SJSA1 (cell line): ENCODE measurements at places on chromosomes 16 and 17. TPM values are rescaled to one million over a fixed set of nuclear protein-coding genes. Genes with fewer than 3 reads are reported as not detected.

Gene CIBAR2
- 0.05 TPM in 1 of 2 replicates, not detected in the other for total RNA-seq

Gene TXNDC11
- 22.1 and 29.7 TPM in 2 replicates for total RNA-seq

Gene USB1
- total RNA-seq: 52.9 and 68.5 TPM in 2 replicates

Gene CTRL
- 0.09 and 0.29 TPM in 2 replicates for total RNA-seq

Gene PIRT
- not detected in 2 replicates for total RNA-seq

Gene ACLY
- 77.0 and 122 TPM in 2 replicates for total RNA-seq
